ENCODE measurements at places on chromosomes 12 and 14.

GRCh38 chr12:21543151-21543550 is 17.1 kb downstream of the SPX start:
- no peak for DNase-seq

DNA sequence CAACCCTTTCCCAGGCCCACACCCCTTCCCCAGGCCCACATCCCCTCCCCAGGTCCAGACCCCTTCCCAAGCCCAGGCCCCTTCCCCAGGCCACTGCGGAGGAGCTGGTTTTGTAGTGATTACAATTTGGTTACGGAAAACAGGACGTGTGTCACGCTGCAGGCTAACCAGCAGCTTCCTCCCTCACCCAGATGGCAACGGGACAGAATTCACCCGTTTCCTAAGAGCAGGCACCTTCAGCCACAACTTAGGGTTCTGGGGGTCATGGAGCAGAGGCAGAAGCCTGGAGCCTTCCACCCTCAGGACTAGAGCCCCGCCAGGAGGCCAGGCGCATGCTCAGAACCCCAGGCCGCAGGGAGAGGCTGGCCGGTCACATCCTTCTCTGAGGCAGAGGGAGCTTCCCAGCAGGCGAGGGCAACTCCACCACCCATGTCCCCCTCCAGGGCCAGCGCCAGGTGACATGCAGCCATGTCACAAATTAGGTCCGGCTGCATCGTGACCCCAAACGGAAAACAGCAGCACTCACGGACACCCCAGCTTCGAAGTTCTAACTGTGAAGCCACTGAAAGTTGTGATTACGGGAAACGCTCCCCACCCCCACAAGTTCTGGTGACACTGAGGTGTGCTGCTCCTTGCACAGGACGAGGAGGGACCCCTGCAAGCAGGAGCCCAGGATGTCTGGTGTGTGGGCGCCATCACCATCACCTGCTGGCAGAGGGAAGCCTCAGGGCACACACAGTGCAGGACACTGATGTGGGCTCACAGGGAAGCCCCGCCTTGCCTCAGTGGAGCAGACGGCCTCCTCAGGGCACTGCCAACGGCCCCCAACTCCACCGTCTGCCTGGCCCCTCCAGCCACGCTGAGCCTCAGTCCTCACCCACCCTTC is 7.7 kb downstream of the BRF1 start:
- no peak for DNase-seq

- DNase-seq: no peak
Observed at GRCh38 chr14:79369359-79370332, 841.7 kb downstream of the DIO2 start.

DNA sequence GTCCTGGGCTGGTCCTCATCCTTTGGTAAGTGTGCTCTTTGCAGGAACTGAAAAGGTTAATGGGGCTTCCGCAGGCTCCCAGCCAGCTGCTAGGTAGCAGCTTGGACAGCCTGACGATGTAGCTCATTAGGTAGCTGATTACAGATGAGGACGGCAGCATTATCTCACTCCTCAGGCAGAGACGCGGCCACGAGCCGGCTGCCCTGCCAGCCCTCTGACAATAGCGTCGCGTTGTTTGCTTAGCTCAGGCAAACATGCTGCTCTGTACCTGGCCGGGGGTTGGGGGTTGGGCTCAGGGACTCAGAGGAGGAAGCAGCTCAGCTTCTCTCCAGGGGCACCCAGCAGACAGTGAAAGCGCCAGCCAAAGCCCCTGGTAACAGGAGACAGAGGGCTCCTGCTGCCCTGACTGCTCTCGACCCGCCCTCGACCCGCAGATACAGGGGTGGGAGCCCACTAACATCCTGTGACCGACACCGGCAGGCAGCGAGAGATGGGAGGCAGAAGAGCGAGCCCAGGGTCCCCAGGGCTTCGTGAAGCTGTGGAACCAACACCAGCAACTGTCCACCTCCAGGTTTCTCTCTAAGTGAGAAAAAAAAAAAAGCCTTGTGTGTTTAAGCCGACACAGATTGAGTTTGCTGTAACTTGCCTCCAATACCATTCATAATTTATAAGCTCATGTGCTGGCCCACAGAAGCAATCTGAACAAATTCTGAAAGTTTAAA is 53.4 kb upstream of the DLK1 start:
- peak; percentile 28 for DNase-seq

DNA sequence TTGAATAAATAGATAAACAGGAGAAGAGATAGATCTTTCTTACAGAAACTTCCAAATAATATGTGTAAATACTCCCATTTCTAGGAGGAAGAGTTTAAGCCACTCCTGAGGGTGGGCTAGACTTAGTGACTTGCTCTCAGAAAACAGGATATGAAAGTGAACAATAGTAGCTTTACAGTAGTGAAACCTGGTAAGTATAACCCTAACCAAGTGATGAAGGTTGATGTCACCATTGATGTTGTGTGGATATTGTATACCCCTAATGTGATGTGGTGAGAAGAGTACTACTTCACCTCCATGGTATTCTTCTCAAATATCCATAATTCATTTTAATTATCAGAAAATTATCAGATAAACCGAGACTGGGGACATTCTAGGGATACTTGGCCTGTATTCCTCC is 20.9 kb downstream of the AKAP6 start:
- no peak for DNase-seq

DNA sequence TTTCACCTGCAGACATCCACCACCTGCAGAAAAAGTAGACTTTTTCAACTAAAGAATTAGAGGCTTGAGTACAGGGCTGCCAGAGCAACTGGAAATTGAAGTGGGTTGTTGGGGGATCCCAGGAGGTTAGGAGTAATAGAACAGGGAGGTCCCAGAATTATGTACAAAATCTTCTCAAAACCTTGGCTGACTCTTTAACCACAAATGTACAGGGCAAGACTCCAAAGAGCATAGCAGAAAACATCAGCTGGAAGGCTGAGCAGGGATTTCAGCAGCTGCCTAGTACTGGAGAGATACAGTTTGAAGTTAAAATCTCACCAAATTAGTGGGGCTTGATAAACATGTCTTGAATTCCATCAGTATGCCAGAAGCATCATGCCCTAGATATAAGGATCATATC is 191.6 kb downstream of the CRADD start:
- DNase-seq: peak; percentile 49

DNA sequence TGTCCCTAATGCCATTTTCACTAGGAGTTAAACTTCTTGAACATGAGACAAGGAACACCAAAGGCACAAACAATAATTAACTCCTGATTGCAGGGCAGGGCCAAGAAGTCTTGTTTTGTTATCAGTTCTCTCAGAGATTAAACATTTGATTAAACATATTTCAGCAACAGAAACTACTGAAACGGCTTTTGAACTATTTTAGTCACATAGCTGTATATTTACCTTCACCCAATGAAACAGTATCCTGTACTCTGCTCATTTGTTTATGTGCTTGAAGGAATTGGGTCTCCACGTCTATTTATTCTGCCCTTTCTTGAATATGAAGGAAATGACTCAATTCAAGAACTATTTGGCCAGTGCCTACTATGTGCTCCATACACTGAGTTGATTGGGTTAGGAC is 51.3 kb upstream of the PTCSC3 start:
- DNase-seq: no peak

GRCh38 chr14:51707327-51707726 is 55.6 kb downstream of the FRMD6 start:
- DNase-seq: no peak

DNA sequence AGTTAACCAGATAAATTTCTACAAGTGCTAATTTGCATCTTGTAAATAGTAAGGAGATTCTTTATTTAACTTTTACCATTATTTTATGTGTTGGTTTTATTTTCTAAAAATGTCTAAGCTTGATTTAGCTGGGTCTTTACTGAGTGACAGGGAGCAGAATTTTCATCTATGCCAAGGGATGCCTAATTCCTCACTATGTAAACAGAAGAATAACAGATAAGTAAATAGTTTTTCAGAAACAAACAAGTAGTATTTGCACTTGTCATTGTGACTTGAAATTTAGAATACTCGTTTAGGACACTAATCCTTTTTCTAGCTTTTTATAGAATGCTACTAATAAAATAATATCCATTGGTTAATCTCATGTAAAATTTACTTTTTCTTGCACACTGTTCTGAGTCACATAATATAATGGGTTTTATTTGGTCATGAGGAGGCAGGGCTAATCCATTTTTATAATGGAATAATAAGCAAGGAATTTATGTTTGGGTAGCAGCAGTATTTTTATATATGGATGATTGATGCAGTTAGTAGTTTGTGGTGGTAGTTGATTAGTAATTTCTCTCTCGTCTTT is 746.5 kb downstream of the SLC6A15 start:
- DNase-seq: no peak

DNA sequence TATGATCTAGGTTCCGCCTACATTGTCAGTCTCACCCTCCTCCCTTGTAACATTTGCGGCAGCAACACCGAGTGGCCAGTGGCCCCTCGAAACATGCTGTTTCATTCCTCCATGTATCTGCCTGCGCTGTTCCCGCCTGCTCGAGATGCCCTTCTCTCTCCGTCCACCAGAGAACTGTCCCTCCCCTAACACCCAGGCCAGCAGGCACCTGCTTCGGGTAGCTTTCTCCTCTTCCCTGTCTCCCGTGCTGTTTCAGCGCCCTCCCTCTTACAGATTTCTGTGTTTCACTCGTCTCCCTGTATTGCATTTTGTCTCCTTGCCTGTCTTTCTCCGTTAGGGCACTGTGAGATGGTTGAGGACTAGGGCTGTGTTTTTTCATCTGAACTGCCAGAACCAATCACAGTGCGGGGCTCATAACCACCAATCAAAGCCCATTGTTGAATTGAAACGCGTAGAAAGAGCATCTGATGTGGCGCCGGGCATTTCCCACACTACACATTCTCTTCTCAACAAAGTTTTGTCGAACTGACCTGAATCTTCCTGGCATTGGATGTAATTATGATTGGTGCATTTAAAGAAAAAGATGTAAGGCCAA is 40.9 kb upstream of the ELK3 start:
- no peak for DNase-seq

GRCh38 chr14:71638523-71639196 is 293.6 kb upstream of the RGS6 start:
- DNase-seq: no peak

- peak; percentile 68 for DNase-seq
Observed at GRCh38 chr12:49017891-49018260, 700 bp downstream of the PRKAG1 start.

- DNase-seq: no peak
Observed at GRCh38 chr14:65846196-65846868, 433.8 kb downstream of the FUT8 start.

DNA sequence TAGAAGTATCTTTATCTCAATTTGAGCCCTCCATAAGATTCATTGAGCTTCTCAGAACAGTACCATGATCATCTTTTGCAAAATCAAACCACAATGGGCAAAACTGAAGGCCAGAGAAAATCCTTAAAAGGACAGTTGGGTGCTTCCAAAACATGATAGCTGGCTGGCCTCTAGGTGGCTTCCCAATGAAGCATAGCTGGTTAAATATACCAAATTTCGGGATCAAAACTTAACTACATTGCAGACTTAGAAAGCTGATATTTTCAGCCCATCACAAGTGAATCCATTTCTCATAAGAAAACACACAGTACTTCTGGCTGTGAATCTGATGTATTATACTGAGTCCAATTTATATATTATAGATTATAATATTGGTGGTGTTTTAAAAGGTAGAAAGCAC is 15.3 kb upstream of the PIK3C2G start:
- DNase-seq: no peak

- DNase-seq: no peak
Observed at GRCh38 chr14:61474701-61475100, 153.3 kb downstream of the PRKCH start.

GRCh38 chr12:27270148-27270547 is 26.1 kb downstream of the STK38L start:
- DNase-seq: no peak

GRCh38 chr14:91997492-91997891 is 42.4 kb downstream of the TRIP11 start:
- no peak for DNase-seq

GRCh38 chr14:61145034-61145902 is 135.9 kb downstream of the TMEM30B start:
- peak; percentile 81 for DNase-seq

DNA sequence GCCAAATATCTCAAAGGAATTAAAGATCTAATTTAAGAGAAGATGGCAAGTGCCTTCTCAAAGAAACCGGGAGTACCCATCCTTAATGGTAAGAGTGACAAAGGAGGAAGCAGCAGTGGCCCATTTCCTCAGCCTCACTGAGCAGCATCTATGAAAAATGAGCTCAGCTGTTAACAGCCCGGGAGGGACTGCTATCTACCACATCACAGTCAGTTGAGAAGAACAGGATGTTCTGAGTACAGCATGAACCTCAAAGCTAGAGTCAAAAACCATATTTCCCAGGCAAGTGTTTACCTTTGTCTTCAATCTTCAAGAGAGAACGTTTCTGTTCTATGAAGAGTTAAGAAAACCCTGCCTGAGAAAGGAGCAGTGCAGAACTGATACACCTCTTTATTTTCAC is 115.0 kb downstream of the BTG1 start:
- no peak for DNase-seq

DNA sequence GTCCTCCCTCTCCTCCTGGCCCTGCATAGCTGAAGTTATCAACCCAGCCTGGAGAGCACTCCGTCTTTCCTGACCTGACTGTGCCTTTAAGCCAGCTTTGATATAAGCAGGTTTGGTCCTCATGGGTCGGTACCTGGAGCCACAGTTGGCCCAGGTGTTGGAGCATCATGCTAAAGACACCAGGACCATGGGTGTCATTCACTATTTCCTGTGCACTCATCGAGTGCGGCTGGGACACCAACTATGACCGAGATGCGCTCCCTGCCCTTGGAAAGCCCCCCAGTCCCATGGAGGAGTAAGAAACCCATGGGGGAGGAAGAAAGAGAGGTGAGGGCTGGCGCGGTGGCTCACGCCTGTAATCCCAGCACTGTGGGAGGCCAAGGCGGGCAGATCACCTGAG is 78.9 kb upstream of the CCND2 start:
- DNase-seq: no peak

GRCh38 chr12:119036878-119037825 is 55.8 kb downstream of the SRRM4 start:
- peak; percentile 19 for DNase-seq

DNA sequence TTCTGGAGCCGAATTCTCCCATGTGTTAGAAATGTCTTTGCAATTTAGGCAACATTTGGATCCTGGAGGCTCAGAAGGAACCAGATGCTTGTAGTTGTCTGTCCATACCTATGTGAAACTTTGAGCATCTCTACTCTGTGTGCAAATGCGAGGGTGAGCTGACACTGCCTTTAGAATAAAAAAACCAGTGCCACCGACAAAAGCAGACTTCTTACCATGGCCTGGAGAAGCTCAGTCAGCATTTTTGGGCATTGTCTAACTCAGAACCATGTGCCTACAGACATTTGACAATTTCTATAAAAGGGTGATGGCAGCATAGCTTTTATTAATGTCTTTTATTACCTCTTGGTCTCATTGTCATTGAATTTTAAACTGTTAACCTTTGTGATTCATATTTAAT is 78.4 kb upstream of the PPM1H start:
- DNase-seq: no peak

- DNase-seq: no peak
Observed at GRCh38 chr14:31336646-31337045, 83.7 kb downstream of the HEATR5A start.

DNA sequence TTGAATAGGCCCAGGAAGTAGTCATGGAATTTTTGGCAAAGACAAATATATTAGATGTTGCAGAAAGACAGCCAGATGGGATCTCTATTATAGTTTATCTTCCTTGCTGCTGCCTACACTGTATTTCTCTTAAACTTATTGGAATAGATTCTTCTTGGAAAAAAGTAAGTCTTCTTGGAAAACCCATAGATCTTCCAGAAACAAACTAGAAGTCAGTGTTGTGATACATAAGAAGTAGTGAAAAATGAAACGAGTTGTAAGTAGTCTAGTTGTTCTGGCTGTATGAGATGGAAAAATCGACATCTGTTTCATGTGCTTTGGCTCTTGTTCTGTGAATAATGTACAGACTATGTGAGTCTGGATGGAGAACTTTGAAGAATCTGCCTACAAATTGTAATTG is 29.0 kb downstream of the GLIPR1L2 start:
- no peak for DNase-seq
